ENCODE measurements at places on chromosomes 16 and 17. TPM values are rescaled to one million over a fixed set of nuclear protein-coding genes. Genes with fewer than 3 reads are reported as not detected.

DOK4 gene
- total RNA-seq: 1.4 TPM

IL32 gene
- total RNA-seq: 3,664 TPM

CLDN6 gene
- total RNA-seq: not detected

SLFN14 gene
- not detected for total RNA-seq

CSH1 gene
- total RNA-seq: not detected

HSF5 gene
- 1.2 TPM for total RNA-seq

Measured in T-helper 2 cell treated with Interferon-gamma antibody and Interleukin-4, amounts not matched to agents 100 ng/mL and 5 ng/mL, for 36 hours (primary cell).